ENCODE measurements at places on chromosomes 6 and 20.

- DNase-seq: no peak
These were observed 165.8 kb upstream of the SUPT3H start for GRCh38 chr6:45543298-45544235.

DNA sequence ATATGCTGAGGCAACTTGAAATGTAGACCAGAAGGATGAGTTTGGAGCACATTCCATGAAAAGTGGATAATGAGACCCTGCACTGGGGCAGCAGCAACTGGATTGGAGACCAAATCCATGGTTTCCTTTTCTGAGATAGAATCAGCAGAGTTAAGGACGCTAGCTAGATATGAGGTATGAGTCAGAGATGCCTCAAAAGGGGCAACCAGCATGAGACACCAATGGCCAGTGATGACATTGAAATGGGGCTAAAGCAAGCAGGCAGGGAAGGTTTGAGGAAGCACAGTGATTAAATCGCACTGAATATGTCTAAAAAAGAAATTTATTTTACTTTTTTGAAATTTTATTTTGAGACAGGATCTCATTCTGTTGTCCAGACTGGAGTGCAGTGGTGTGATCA lies 802.4 kb downstream of the TFAP2A start:
- DNase-seq: no peak

DNA sequence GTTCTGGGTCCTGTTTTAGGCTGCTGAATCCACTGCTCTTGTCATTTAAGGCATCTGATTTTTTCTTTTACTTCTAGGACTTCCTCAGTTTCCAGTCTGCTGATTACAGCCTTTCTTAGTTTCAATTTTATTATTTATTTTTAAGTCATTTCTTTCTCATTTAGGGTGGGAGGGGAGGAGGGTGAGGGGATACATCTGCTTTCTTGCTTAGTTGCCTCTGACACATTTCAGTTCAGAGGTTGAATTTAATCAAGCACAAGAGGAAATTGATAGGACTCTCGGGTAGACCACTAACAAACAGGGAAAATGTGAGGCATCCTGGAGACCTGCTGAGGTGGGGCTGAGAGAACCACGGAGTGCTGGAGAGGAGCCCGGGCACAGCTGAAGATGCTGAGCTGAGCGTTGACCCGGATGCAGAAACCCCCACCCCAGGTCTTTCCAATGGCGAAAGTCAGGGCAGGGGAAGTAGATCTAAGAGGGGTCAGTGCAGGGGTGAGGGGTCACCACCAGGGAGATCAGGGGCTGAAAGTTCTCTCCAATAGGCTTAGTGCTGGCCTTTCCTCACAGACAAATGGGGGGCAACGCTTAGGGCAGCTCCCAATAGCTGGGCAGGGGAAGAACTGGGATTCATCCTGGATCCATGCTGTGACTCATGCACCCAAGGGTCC lies 7.6 kb upstream of the TREML2 start:
- no peak for DNase-seq

DNA sequence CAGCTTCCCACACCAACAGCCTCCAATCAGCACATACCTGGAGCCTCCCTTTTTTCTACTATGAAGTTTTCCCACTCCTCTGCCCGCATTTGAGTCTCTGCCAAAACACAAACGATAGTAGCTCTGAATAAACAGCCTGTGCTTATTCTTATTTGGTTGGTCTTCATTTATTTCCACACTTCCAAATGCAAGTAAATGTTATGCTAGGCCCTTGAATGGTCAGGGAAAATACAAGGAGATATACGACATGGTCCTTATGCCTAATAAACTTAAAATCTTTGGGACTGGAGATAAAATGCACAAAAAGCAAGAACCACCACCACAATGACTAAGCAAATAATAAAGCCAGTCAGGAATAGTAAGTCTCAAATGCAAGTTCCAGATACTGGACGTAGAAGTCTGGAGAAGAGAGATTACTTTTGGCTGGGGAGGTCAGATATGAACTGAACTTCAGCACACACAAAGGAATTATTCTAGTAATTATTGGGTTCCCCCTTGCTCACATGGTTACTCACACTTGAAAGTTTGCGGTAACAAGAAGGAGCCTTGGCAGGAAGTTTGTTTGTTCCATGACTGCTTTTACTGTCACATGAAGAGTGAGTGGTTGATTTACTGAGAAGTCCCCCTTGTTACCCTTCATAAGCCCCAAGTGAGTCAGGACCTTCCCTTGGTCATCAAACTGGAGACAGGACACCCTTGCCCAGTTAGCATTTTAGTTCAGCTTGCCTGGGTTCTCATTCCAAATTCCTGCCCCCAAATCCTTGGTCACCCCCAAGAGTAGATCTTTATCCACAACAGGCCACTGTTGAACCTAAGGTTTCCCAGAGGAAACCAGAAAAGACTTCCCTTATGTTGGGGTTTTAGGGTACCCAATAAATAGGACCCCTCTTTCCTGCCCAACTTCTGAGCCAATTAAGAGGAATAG lies 511.2 kb upstream of the JARID2 start:
- DNase-seq: no peak

DNA sequence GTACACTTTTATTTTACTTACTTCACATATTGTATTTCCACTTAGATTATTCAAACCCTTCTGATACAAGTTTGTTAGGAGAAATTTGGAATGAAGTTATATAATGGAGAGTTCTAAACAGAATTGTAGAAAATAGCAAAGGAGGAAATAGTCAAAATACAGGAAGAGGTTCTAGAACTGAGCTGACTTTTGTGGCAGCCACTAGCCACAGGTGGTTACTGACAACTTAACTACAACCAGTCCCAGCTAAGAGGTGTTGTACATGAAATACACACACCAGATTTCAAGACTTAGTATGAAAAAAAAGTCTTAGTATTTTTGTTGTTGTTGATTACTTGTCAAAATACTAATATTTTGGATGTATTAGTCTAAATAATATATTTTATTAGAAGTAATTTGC lies 727.4 kb upstream of the CITED2 start:
- no peak for DNase-seq

DNA sequence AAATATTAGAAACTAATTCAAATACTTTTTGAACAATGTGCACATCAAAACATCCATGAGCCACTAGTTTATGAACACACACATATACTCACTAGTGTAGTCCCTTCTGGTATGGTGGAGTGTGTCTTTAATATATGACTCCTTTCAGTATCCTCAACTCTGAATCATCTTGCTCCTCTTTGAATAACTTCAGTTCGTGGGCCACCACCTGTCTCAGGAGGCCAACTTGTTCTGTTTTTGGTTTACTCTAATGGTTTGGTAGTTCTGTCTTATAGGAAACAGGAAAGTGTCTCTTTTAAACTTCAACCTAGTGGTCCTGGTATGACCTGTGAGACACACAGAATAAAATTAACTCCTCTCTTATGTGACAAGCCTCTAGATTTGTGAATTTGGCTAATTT lies 55.6 kb downstream of the ZNF292 start:
- DNase-seq: no peak

- DNase-seq: no peak
These were observed 5.9 kb downstream of the CALHM6 start for GRCh38 chr6:116467096-116467495.

DNA sequence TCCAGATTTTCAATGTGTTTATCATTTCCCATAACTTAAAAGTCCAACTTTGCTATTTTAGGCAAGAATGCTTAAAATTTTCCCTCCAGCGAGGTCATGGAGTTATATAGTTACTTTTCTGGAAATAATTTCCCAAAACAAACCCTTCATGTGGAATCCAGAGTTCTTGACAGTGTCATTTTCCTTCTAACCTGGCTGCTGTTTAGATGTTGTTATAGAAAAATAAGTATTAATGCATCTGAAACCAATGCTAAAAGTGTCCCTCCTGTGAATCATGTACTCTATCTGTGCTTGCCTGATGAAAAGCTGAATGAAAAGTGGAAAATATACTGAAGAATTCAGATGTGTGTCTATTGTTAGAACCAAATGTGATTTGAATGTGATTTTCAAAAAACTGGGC lies 245.3 kb upstream of the HSF2 start:
- DNase-seq: no peak

DNA sequence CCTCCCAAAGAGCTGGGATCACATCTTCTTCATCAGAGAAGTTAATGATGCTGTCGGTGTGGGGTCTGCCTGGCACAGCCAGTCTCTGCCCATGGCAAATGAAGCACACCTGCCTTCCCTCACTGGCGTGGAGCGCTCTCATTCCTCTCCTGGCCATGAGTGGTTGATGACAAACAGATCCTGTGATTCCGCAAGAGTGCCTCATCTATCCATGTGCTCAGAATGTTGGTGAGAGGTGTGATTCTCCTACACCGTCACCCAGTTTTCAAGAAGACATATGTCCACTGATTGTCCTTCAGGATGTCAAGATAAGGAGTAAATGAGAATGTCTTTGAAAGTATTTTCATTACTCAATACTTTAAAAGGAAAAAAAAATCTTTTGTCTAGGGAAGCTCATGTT lies 97.5 kb upstream of the GGTLC1 start:
- no peak for DNase-seq

DNA sequence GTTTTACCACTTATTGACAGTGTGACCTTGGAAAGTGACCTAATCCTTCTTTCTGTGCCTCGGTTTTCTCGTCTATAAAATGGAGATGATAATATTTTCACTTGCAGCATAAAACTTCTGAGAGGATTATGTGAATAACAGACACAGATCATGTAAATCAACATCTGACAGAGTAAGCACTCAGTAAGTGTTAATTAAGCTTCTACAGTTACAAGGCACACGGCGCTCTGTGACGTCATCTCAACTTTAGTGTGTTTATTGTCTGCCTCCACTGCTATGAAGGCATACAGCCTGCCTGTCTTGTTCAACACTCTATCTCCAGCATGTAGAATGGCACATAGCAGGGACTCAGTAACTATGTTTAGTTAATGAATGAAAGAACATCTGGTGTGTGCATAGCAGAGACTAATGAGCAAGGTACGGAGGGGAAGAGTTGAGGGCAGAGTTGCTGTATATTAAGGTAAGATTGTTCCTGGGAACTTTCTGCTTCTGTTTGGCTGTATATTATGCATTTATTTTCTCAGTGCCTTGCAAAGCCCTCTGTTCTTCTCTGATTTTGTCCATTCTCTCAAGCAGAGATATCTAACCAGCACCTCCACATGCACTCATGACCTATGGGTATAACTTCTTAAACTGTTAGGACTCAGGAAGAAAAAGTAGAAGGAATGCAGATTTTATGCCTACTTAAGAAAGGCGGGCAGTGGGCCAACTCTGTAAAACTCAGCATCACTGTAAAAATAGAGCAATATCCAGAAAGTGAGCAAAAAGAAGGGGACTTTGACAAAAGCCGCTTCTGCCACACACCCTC lies 66.4 kb upstream of the STMND1 start:
- DNase-seq: no peak

- DNase-seq: no peak
These were observed 50.5 kb upstream of the ENPP5 start for GRCh38 chr6:46221222-46221793.

DNA sequence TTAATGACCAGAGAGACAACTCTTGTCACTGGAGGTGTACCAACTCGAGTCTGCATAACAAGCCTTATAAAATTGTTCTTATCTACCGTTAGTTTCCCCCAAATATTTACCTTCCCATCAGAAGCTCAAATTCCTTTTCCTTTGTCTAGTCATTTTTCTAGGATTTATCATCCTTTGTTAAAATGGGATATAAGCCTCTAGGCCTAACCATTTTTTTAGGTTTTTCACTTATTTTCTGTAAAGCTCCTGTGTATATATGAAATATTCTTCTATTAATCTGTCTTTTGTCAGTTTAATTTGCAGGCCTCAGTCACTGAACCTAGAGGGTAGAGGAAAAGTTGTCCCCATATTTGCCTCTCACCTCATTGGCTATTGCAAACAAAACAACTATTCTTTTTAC lies 99.6 kb upstream of the TNFAIP3 start:
- no peak for DNase-seq

DNA sequence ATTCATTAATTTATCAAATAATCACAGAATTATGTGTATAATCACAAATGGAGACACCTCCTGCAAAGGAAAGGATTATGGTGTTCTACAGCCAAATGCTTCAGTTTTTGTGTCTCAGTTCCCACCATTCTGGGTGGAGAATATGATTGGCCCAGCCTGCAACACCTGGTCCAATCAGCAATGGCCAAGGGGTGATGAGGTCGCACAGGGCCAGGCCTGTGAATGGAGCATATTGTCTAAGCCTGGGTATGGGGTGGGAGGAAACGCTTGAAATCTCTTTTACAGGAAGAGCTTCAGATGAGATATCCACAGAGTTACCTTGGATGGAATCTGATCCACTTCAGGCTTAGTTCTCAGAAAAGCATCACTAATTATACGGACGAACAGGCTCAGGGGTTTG lies 271.6 kb downstream of the DHX35 start:
- no peak for DNase-seq

DNA sequence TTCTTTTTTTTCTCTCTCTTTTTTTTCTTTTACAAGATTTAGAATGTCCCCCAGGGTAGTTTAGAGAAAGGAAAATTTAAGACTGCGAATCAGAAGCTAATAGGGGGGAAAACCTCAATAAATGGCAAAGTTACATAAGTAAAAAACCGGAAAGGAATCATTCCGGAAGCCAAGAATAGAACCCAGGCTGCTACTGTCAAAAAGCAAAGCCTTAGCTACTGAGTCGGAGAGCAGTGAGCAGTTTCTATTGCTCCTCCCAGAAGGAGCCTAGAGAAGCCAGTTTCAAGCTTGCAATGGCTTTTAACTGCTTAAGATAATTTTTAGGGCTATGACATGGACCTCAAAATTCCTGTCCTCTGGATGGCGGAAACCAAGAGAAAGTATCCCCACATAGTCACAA lies 31.6 kb downstream of the SAMD5 start:
- DNase-seq: no peak

DNA sequence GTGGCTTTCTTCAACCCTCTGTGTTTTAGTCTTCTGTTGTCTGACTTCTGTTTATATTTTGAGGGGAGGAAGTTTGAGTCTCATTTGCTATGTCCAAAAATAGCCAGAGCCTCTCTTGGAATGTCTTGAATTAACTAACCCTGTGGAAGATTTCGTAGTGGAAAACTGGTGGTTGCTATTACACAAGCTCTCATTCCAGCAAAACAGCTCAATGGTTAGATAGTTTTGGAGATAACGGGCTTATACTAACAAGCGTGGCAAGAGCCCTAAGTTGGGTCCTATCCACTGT lies 1.6 kb downstream of the CCN2 start:
- DNase-seq: no peak

- no peak for DNase-seq
These were observed 3.1 kb downstream of the ZCCHC3 start for GRCh38 chr20:300345-300990.

Data from right renal cortex interstitium (tissue), 3 donors.